ENCODE measurements at places on chromosomes 16 and 17.
A peak's percentile ranks its signal among the peaks of the same experiment; 100 is the strongest.

DNA sequence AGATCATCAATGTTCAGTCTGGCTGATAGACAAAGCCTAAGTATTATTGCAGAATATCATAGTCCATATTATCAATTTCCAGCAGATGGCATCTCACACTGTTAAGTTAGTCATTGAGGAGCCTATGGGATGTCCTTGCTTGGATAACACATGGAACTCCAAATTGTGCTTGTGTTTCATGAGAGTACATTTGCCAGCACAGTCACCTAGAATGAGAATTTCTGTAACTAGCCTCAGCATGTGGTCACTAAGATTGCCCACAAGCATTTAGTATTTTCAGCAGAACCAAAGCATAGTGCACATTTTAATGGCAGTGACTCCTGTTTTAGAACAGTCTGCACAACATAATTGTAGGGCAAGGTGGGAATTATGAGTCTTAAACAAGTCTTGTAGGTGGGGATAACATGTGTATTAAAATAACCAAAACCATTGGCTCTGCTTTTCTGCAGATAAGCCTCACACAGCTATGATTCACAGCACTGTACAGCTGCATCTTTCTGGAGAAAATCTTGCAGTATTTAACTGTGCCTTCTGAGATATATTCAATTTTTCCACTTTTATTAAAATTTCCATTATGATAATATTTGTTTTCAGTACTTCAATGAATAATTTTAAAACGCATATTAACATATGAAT is 882.8 kb upstream of the SOX9 start:
- no peak for DNase-seq

- no peak for DNase-seq
Observed at GRCh38 chr16:314795-315299, 31.9 kb downstream of the PDIA2 start.

DNA sequence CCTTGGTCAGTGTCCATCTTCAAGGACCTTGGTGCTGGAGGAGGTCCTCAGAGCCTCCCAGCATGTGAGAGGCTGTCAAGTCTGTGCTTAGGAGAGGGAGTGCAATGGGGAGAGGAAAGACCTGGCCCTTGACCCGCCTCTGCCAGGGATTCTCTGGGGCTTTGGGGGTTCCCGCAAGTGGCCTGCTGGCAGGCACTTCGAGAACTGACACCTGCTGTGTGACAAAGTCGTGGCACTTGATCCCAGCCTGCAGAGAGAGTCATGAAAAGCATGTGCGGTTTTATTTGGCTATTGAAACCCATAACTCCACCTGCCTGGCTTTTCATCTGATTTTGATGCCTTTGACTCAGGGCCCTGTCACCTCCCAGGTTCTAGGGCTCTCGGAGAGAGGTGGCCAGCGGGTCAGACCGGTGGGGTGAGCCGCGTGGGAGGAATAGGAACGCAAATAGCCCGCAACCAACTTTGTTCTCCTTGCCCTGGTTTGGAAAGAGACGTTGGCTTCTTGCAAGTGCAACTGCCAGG is 42.8 kb upstream of the GSE1 start:
- no peak for DNase-seq

- no peak for DNase-seq
Observed at GRCh38 chr17:18950944-18951905, 740 bp upstream of the SLC5A10 start.

- DNase-seq = no peak
Observed at GRCh38 chr17:55427587-55427882, 5.9 kb upstream of the MMD start.

DNA sequence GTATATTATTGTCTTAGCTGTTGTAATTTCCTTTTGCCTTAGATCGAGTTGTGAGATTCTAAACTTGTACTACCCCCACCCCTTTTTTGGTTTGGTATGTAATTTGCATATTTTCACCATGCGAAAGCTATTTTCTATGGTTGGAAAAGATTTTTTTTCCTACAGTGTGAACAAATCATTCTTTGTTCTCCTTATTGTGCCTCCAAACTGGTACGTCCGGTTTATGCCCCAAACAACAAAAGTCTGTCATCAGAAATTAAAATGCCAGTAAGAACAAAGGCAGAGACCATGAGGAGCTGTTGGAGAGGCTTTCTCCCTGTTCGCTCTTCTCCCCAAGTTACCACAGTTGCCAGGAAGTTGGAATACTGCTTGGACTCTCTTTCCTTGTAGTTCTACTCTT is 66.1 kb downstream of the BCAS3 start:
- DNase-seq = no peak

DNA sequence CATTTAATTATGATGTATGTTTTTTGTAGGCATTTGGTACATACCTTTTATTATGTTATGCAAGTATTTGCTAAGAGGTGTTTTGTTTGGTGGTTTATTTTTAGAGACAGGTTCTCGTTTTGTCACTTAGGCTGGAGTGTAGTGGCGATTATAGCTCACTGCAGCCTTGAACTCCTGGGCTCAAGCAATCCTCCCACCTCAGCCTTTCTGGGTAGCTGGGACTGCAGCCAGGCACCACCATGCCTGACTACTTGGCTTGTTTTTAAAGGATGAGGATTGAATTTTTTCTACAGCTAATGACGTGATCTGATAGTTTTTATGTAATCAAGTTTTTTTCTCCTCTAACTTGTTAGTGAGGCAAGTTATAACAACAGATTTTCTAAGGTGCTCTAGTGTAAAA is 199.6 kb downstream of the SPECC1 start:
- no peak for DNase-seq

DNA sequence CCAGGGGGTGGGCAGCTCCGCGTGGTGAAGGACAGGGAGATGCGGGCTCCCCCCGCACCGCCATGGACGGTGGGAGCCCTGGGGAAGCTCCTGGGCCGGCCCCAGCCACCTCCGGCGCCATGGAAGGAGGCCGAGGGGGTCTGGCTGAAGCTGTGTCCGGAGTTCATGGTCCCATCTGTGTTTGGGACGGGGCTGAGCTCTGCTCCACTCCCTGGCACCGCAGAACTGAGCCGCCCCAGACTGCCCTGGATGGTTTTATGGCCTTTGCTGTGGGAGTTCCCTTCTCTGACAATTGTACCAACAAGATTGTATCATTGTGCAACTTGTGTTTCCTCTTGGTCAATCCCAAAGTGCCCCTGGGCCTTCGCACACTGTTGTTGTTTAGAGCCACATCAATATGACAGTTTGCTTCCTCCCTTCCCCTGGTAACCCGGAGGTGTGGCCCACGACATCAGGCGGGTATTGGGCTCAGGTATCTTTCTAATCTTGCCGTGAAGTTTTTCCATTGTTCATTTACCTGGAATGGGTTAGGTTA is 942 bp downstream of the KRT23 start:
- no peak for DNase-seq

- DNase-seq = no peak
Observed at GRCh38 chr17:6430769-6431168, 4.2 kb downstream of the AIPL1 start.

DNA sequence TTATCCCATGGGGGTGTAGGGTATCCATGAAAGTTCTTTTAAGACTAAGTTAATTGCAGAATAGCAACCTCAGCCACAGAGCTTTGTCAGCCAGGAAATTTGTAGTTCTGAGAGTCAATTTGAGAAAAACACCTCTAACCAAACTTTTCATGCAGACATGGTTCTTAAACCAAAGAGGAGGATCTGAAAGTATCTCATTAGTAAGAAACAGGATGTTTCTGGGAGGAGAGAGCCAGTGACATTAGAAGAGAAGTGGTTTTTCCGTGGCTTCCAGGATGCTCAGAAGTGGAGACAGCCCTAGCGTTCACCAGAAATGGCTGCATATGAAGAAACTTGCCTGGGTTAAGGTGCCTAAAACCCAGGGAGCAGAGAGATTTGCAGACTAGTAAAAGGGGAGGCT is 7.9 kb downstream of the GNAO1 start:
- DNase-seq = no peak

DNA sequence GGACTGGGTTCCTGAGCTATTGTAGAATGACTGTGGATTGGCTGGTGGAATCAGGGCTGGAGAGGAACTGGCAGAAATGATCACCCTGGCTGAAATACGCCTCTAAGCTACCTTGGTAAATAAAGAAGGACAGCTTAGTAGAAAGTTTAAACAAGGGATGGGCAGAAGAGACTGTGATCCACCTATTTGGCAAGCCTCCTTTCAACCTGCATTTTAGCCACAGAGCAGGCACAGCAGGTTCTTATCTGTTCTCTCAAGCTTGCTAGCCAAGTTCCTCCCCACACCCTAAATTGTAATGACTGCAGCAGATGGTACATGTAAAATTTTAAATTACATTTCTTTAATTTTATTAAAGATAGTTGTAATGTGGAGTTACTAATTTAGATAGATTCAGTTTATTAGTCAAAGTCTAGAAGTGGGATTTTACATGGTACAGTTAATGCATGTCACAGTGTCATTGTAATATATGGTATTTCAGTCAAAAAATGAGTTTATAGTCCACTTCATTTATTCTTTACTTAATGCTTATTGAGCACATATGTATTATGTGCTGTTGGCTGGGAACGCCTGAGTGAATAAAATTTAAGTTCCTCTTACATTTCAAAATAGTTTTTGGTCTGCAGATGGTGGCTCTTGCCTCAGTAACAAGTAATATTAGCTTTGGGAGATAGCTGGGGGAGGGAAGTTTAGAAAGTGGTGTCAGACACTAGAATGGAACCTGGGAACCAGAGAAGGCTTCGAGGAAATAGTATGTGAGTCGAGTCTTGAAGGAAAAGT is 11.2 kb downstream of the EPN2 start:
- DNase-seq = no peak

GRCh38 chr16:85718682-85719081 is 29.9 kb upstream of the GINS2 start:
- DNase-seq = no peak

DNA sequence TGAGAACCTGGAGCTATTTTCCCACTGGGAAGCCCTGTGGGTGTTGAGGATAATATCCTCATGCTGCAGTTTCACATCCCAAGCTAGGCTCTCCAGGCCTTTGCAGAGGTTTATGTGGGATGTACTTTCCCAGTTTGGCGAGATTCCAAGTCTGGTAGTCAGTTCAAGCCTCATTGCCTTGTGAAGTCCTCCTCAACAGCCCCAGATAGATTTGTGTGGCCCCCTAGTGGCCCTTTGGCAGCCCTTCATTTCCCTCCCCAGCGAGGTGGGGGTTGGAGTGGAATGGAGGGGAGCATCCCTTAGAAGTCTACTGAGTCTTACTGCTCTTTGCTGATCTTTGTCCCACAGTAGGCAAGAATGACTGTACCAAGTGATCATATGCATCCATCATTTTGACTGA is 137.9 kb downstream of the CDH11 start:
- DNase-seq = no peak

DNA sequence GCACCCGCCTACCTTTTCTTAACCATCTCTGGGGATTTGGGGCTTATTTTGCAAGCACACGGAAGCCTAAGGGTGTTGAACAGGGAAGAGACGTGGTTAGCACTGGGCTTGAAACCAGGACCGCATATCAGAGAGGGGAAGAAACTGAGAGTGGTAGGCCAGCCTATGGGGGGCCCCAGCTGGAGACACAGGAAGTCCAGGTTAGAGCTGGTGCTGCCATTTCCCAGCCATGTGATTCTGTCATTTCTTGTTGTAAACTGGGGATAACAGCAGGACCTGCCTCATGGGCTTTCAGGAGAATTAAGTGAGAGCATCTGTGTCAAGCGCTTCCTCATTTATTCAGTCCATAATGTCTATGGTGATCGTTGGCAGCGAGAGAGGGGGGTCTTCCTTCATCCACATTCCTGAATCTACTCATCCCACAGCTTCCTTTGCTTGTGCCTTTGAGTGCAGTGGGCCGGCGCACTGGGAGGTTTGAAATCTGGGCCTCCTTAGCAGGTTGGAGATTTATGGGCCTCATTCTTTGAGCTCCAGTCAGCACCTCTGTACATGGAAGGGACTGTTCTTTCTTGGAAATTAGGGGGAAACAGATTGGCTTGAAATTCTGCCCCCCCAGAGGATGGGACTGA is 20.1 kb downstream of the NKD1 start:
- DNase-seq = peak; percentile 35

DNA sequence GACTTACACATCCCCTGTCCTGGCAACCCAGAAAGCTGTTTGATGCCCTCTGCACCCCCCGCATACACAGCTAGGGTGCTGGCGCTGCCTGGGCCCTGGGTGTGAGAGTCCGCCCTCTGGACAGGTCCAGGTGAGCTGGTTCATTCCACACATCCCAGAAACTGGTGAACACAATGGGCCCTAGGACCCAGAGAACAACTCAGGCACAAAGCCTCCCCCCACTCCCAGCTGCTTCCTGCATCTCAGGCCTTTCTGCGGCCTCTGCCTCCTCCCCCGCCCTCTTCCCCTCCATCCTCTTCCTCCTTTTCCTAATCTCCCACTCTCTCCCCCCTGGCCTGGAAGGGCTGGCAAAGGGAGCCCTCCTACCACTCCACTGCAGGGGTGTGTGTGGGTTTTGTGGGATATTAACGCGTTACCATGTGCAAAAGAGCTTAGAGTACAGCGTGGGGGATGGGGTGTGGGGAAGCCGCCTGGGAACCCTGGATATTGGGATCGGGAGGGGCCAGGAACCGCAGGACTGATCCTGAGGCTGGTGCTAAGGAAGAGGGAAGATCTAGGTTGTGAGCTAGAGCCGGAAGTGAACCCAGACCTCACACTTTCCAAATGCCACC is 1.6 kb upstream of the PPP1R9B start:
- DNase-seq = peak; percentile 53

DNA sequence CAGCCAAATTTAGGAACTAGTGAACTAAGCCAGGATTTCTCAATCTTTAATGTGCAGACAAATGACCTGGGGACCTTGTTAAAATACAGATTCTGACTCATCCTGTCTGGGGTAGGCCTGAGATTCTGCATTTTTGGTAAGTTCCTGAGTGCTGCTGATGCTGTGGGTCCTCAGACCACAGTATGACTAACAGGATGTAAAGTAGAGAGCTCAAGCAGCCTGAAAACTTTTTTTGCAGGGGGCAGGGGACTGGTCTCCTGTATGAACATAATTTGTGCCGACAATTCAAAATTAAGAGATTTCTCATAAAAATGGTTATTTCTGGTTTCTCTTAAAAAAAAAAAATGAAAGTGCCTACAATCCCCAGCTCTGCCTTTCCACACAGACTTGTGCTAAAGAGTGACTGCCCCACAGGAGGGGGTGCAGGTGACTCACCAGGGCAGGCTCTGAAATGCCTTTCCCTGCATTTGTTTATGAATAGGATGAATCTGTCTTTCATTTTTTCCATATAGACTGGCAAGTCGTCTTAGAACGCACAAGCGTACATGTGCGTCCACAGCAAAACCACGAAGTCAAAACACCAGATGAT is 271.5 kb downstream of the PHKB start:
- no peak for DNase-seq
